ENCODE measurements at places on chromosomes 1 and 21. TPM values are rescaled to one million over a fixed set of nuclear protein-coding genes. Genes with fewer than 3 reads are reported as not detected.

- no peak overlapping the region for H3K27ac ChIP-seq
- H3K27me3 ChIP-seq = no peaks in the 10 kb centered on the region
- DNase-seq = no peak
- no peak overlapping the region for H3K4me3 ChIP-seq
- no peaks in the 10 kb centered on the region for H3K36me3 ChIP-seq
Measured at GRCh38 chr1:61058483-61059245, 23.7 kb upstream of the NFIA start.

DNA sequence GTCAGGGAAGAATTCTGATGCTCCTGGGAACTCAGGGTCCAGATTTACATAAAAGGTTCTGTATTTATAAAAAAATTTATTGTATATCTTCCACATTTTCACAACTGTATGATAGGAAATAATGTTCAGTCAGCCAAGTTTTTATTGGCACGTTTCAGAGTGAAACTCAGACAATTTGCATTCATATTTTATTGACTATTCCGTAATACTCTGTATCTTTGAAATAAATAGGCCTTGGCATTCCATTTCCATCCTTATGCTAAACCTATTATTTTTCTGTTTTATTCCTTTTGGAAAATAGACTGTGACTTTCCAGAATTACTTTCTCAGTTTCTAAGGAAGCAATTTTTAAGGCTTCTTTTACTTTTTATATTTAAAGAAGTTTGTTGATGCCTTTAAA lies 329.0 kb downstream of the OLFM3 start:
- no peaks in the 10 kb centered on the region for H3K27me3 ChIP-seq
- DNase-seq = no peak
- no peaks in the 10 kb centered on the region for H3K36me3 ChIP-seq
- no peak overlapping the region for H3K4me3 ChIP-seq

- H3K4me1 ChIP-seq = no peaks in the 10 kb centered on the region
- H3K36me3 ChIP-seq = no peaks in the 10 kb centered on the region
- no peak overlapping the region for H3K27ac ChIP-seq
- no peak overlapping the region for H3K4me3 ChIP-seq
- DNase-seq = no peak
Measured at GRCh38 chr1:117685936-117686806, 80.3 kb downstream of the TENT5C start.

Gene SPRR2E
- total RNA-seq = not detected

DNA sequence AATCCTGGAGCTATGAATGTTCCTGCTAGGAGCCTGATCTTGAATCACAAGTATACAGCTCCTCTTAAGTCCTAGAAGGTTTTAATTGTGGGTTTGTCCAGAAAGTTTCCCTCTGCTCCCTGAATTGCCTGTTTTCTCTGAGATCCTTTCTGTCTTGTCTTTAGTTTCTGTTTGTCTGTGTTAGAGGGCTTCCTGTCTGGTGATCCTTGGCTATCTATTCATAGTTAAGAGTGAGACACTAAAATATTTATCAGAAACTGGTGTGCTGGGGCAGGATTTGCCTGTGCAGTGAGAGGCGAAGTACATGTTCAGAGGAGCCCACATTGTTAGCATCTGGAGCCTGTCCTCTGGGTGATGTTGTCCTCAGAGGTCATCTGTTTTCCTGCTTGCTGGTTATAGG lies 45.4 kb downstream of the ETS2 start:
- no peak overlapping the region for H3K27ac ChIP-seq
- no peak for DNase-seq
- no peak overlapping the region for H3K4me3 ChIP-seq
- H3K36me3 ChIP-seq = no peaks in the 10 kb centered on the region
- peaks cover 24% of the 10 kb centered on the region for H3K4me1 ChIP-seq

DNA sequence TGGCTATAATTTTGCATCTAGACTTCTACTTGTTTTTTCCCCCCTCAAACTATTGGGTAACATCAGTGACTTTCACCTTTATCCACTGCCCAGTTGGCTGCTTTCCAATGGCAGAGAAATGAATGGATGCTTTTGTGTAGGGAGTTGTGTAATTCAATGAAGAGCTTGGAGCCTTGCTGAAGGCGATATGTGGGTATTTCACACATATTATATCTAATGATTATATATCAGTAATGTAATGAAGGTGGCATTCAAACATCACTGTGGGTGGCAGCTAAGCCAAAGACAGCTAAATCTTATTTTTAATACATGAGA lies 81.2 kb downstream of the TGFB2 start:
- H3K27ac ChIP-seq = peak overlapping the region; percentile 20
- no peak for DNase-seq

Gene PLCH2
- total RNA-seq = 11.7 TPM

DNA sequence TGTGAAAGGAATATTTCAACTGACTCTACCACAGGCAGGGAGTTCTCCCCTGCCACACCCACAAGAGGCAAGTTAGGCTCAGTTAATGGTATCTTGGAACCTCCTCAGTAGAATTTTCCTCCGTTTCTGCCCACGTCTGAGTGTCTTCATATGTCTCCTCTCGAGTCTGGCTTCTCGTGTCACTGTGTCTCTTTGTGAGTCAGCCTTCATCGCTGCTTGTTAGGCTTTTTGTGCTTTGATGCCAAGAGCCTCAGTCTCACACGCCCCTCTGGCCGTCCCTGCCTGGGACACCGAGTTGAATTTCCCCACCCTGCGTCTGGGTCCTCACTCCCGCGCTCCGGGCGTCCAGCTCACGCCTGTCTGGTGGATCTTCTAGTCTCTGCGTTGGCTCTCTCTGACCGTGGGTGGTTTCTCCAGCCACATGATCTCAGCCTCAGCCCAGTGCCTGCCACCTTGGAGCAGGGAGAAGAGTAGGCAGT lies 125.7 kb upstream of the GADD45A start:
- peaks cover 11% of the 10 kb centered on the region for H3K4me1 ChIP-seq
- DNase-seq = no peak
- no peak overlapping the region for H3K4me3 ChIP-seq

DNA sequence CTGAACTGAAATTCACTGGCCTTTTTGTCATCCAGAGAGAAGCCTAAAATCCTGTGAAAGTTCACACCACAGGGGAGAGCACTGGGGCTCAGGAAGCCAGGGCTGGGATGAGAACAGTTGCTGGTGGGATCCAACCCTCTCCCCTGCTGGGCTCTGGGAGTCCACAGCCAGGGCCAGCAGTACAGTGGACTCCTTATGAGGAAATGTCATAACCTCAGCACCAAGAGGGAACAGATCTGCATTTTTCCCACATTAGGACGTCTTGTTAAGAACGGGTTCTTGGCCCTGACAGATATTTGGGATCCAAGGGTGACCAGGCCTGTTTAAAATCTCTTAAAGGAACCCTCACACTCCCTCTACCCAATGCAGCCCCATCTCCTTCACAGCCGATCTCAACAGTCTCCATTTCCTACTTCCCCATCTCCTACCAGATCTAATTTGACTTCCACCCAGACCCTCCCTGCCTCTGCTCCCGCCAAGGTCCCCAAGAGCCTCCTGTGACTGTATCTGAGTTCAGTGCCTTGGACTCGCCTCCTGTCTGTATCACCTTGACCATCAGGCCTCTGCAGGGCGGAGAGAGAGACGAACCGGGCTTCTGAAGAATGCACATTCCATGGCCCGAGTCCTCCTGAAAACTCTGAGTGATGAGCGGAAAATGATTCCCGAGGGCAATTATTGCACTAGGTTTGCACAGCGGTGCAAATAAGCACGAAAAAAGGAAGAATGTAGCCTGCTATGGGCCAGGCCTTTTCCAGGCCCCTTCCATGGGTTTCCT lies 159.9 kb downstream of the TRABD2B start:
- no peaks in the 10 kb centered on the region for H3K36me3 ChIP-seq
- H3K27ac ChIP-seq = no peak overlapping the region
- DNase-seq = no peak
- peaks cover 2% of the 10 kb centered on the region for H3K27me3 ChIP-seq
- no peaks in the 10 kb centered on the region for H3K4me1 ChIP-seq

- H3K27me3 ChIP-seq = peaks cover 14% of the 10 kb centered on the region
- H3K4me1 ChIP-seq = peaks cover 26% of the 10 kb centered on the region
- no peaks in the 10 kb centered on the region for H3K36me3 ChIP-seq
- no peak for DNase-seq
- H3K27ac ChIP-seq = no peak overlapping the region
- H3K4me3 ChIP-seq = no peak overlapping the region
Measured at GRCh38 chr1:9070486-9070885, 1.1 kb upstream of the SLC2A5 start.

Gene AIM2
- total RNA-seq = not detected

DNA sequence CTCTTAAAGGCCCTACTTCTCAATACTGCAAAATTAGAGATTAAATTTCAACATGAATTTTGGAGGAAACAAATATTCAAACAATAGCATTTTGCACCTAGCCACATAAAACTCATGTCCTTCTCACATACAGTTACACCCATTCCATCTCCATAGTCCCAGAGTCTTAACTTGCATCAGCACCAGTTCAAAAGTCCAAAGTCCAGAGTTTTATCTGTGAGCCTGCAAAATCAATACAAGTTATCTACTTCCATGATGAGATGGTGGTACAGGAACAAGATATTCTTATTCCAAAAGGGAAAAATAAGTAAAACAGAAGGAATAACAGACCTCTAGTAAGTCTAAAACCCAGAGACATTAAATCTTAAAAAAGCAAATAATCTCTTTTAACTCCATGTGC lies 686.0 kb upstream of the ADGRL4 start:
- H3K27ac ChIP-seq = no peak overlapping the region
- no peak for DNase-seq
- H3K27me3 ChIP-seq = no peaks in the 10 kb centered on the region
- no peaks in the 10 kb centered on the region for H3K36me3 ChIP-seq
- H3K4me1 ChIP-seq = no peaks in the 10 kb centered on the region

Gene RIMKLA
- total RNA-seq = not detected

- no peak overlapping the region for H3K27ac ChIP-seq
- DNase-seq = no peak
- H3K4me3 ChIP-seq = no peak overlapping the region
- peaks cover 11% of the 10 kb centered on the region for H3K4me1 ChIP-seq
- H3K27me3 ChIP-seq = no peaks in the 10 kb centered on the region
Measured at GRCh38 chr21:15976807-15977206, 247.0 kb downstream of the USP25 start.

DNA sequence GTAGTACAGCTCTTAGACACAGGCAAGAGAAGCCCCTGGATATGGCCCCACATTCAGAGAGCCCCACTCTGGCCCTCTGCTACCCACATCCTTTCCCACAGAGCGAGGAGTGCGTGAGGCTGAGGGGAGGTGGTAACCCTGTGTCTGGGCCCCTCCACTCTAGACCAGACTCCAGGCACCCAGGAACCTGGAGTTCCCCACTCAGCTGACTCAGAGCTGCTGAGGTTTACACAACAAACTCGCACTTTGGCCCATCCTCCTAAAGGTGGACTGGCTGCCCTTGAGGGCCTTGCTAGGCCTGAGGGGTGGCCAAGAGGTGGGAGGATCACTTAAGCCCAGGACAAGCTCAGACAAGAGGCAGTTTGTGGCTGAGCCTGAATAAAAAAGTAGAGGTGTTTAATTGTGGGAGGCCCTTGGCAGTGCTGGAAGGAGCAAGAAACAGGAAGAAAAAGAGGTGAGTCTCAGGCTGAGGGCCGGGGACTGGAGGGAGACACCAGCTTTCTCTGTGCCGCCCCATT lies 10.7 kb downstream of the MR1 start:
- H3K4me1 ChIP-seq = peaks cover 14% of the 10 kb centered on the region
- H3K36me3 ChIP-seq = no peaks in the 10 kb centered on the region
- no peak overlapping the region for H3K27ac ChIP-seq
- no peak for DNase-seq

DNA sequence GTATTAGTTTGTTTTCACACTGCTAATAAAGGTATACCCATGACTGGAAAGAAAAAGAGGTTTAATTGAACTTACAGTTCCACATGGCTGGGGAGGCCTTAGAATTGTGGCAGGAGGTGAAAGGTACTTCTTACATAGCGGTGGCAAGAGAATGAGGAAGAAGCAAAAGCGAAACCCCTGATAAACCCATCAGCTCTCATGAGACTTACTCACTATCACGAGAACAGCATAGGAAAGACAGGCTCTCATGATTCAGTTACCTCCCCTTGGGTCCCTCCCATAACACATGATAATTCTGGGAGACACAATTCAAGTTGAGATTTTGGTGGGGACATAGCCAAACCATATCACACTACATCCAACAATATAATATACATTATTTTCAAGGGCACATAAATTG lies 145.7 kb upstream of the BARHL2 start:
- H3K36me3 ChIP-seq = no peaks in the 10 kb centered on the region
- DNase-seq = no peak
- H3K4me3 ChIP-seq = no peak overlapping the region
- no peaks in the 10 kb centered on the region for H3K4me1 ChIP-seq
- H3K27me3 ChIP-seq = peaks cover 11% of the 10 kb centered on the region

GRCh38 chr21:31479714-31480113 lies 135.7 kb upstream of the TIAM1 start:
- H3K27ac ChIP-seq = no peak overlapping the region
- no peaks in the 10 kb centered on the region for H3K36me3 ChIP-seq
- no peak for DNase-seq
- H3K4me1 ChIP-seq = no peaks in the 10 kb centered on the region

Gene ADGRL4
- 9.5 TPM for total RNA-seq

GRCh38 chr1:159925719-159926078 lies 392 bp upstream of the TAGLN2 start:
- peaks cover 5% of the 10 kb centered on the region for H3K27me3 ChIP-seq
- H3K27ac ChIP-seq = peak overlapping the region; percentile 100
- no peak for DNase-seq

DNA sequence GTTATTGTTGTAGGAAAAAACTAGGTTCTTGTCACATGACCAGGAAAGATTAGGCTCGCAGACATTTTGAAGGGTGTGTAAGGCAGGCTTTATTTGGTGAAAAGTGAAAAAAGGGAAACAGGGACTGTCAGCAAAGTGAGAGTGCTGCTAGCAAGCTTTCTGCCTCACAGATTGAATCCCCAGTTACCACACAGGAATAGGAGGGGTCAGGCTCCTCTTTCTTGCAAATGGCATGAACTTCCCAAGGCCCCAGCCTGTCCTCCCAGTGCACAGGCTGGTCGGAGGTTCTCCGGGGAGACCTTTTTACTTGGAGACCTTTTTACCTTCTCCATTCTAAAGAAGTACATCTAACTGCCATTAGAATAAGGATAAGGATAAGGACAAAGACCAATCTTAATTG lies 42.1 kb downstream of the SYCP1 start:
- no peak for DNase-seq
- no peak overlapping the region for H3K4me3 ChIP-seq
- H3K4me1 ChIP-seq = peaks cover 2% of the 10 kb centered on the region
- H3K27ac ChIP-seq = no peak overlapping the region

DNA sequence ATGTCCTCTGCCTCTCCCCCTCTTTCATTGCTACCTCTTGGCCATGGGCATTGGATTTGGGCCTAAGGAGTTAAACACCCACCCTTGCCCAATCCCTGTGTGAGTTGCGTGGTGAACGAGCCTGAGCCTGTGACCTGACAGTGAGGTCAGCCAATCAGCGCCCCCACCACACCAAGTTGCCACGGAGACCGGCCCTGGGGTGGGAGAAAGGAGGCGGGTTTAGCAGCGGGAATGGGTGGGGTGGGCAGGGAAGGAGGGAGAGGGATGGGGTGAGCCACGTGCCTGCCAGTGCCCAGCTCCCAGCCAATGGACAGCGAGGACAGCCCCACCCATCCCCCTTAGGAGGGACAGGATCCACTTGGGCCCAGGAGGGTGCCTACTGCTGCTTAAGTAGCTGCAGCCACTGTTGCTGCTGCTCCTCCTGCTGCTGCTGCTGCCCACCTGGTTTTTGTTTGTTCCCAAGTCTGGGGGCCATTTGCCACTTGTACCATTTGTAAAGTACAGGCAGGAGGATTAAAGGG lies 9.5 kb downstream of the ZBTB7B start:
- peaks cover 2% of the 10 kb centered on the region for H3K36me3 ChIP-seq
- H3K4me1 ChIP-seq = peaks cover 14% of the 10 kb centered on the region
- no peaks in the 10 kb centered on the region for H3K27me3 ChIP-seq

Gene SLC35F3
- total RNA-seq = not detected

Gene CFHR2
- total RNA-seq = not detected
